ENCODE measurements at places on chromosomes 5 and 9.

DNA sequence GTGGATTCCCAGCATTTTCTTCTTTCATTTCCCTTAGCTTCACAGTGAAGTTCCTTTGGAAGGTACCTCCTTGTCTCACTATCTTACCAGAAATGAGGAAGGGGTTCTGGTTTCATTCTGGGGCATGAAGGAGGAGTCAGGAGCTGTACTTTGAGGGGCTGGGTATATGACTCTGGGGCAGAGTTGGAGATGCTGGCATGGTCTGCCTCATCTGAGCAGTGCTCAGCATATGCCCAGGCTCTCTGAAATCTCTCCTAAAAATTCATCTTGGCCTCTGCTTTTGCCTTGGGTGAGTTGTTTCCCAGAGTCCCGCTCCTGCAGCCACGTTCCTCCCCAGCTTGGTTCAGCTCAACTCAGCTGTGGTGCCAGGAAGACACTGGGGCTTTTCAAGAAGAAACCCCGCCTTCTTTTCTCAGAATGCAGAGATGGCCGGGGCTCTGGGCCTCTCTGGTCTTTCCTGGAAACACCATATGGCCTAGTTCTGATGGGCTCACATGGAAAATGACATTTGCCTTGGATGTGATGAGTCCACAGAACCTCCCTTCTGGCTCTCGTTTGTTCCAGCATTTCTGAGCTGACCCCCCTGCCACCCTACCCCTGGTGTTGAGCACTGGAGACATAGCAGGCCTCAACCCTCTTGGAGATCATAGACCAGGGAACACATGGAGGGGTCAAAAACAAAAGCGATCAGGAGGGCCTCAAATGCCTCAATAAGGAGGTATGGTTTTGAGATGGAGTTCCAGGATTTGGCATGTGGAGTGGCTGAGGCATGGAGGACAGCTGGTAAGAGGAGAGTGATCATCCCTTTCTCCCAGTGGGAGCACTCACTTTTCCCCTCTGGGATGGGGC lies 12.0 kb upstream of the TGFBR1 start:
- DNase-seq, result no peak

- DNase-seq, result no peak
Observed at GRCh38 chr5:164234321-164234720, 728.9 kb downstream of the MAT2B start.

DNA sequence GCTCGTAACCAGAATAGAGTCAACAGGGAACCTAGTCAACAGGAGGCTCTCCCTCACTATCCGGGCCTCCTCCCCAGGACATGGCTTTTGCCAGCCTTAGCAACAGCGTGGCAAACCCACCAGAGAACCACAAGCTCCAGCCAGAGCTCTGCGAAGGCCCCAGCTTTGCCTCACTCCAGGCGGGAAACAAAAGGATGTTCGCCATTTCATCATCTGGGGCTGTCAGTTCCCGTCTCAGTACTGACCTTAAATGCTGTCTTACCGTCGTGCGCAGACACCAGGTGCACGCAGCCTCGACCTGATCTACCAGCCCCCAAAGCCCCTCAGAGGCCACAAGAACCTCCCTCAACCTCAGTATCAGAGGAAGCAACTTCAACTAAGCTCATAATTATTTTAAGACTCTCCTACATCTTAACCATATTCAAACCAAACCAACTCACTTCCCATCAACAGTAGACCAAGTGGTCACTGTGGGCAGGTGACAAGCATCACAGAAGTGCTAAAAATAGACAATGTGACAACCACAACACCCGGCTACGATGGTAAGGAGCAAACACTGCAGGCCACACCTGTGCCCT lies 71.4 kb downstream of the SEMA4D start:
- DNase-seq, result no peak

DNA sequence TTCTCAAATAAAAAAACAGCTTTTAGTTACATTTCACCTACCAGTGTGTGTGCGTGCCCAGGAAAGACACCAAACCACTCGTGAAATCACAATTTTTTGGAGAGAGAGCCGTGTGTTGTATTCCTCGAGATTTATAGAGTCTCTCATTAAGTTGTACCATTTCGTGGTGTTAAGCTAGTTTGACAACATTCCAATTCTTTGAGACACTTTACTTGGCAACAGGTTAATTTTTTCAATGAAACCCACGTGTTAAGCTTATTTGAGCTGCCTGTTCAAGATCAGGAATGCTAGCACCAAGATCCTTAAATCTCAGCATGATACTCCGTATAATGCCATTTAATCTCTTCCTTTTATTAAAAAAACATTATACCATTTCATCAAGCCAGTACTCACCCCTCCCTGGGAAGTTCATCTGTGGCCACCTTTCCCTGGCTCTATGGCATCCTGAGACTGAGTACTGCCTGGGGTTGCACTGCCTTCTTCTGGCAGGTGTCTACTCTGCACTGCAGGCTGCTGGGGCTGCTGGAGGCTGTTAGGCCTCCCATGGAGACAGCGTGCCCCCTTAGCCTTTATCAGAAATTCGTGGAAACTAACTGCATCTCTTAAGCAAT lies 143.7 kb downstream of the ARHGAP26 start:
- no peak for DNase-seq

DNA sequence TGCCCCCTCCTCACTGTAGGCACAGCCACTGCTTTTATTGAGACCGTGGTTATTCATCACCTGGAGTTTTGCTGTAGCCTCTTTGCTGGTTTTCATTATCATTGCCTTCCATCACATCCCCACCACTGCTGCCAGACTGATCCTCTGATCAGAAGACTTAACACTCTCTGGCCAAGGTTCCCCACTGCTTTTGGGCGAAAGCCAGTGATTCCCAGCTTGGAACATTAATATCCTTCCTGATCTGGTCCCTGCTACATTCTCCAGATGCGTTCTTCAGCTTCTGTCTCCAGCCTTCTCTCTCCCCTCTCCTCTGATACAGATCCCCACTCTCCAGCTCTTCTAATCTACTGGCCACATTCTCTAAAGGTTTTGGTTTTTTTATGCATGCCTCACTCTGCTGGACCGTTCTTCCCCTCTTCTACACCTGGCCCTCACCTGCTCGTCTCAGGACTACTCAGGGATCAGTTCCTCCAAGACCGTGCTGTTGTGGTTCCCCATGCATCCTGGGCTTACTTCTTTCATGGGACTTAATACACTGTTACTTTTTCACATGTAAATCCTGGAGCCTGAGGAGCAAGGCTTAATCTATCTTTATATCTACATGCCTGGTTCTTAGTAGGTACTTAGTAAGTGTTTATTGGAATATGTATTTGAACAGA lies 115.0 kb downstream of the PRKACG start:
- DNase-seq, result no peak

DNA sequence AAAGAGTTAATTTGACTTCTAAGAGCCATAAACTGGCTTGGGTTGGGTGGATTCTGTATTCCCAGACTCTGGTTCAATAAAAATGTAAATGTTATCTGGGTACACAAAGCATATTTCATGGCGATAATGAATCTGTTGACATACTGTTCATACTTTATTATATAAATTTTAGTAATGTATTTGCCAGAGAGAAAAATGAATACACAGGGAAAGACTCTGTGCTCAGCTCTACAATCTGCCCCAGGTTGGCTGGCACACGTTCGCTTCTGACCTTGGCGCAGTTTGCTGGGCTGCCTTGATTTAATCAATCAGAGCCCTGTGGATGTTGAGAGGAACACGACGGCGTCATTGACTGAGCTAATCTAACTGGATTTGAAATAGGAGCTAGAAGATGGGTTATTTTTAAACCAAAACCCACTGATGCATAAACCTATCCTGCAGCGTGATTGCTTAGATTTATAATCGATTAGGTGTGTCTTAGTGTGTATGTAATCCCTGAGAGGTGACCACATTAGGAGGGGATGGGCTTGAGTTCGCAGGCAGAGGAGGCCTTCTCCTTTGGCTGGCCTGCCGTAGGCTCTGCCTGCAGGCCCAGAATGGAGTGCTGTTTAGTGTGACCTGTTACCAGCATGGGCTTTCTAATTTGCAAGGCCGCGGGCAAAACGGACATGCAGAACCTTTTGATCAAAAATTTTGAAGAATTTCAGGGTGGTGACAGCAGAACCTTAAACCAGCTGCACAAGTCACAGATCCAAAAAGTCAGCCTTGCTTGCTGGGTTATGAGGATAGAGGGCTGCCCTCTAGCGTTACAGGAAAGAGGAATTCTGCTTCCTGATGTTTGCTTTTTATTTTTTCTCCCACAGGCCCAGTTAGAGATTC lies 3.9 kb upstream of the ADCY2 start:
- no peak for DNase-seq

GRCh38 chr5:60287174-60287771 lies 393.7 kb upstream of the PDE4D start:
- peak; percentile 79 for DNase-seq

- DNase-seq, result no peak
Observed at GRCh38 chr5:32147959-32148358, 26.2 kb downstream of the GOLPH3 start.

- no peak for DNase-seq
Observed at GRCh38 chr9:37876376-37876775, 27.6 kb downstream of the SLC25A51 start.

DNA sequence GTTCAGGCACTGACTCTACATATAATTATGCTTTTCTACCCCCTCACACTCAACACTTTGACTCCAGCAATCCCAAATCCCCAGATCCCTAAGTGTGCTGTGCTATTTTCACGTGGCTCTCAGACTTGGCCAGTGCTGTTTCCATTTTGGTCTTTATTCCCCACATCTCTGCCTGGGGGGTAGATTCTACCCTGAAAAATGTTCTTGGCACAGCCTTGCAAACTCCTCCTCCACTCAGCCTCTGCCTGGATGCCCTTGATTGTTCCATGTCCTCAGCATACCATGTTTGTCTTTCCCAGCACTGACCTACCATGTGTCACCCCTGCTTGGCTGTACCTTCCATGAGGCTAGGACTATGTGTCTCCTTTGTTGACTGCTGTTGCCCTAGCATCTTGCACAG lies 43.0 kb downstream of the FXN start:
- no peak for DNase-seq

GRCh38 chr5:55530669-55531068 lies 4.1 kb downstream of the PLPP1 start:
- DNase-seq, result peak; percentile 8

GRCh38 chr9:130921300-130921988 lies 17.6 kb downstream of the FIBCD1 start:
- no peak for DNase-seq

DNA sequence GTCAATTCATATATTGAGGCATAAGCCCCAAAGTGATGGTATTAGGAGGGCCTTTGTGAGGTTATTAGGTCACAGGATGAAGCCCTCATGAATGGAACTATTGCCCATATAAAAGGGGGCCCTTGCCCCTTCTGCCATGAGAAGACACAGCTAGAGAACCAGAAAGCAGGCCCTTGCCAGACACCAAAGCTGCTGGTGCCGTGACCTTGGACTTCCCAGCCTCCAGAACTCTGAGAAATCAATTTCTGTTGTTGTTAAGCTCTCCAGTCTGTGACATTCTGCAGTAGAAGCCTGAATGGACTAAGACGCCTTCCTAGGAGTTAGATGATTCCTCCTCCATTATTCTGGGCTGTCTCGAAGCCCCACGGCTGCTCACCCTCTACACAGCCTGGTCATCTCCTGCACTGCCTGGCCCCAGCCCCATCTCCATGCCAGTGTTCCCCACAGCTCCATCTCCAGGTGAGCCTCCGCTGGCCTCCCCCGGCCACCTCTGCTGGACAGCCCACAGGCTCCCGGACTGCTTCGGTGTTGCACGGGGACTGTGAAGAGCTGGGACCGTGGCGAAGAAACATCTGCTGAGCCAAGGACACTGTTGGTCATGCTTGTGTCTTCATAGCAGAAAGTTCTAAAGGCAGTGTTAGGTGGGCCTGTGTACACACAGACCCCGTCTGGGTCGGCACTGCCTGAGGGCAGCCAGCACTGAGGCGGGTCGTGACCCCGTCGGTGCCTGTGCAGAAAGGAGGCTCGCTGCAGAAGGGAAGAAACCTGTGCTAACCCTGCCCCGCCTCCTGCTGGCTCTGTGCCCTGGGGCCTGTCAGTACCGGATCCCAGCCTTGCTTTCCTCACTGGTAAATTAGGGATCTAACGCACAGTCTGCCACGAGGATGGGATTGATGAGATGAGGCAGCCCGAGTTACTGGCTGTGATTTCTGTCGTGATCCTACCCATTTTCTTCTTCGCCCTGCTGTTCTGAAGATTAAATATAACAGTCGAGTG lies 55.1 kb upstream of the CNOT6 start:
- no peak for DNase-seq

DNA sequence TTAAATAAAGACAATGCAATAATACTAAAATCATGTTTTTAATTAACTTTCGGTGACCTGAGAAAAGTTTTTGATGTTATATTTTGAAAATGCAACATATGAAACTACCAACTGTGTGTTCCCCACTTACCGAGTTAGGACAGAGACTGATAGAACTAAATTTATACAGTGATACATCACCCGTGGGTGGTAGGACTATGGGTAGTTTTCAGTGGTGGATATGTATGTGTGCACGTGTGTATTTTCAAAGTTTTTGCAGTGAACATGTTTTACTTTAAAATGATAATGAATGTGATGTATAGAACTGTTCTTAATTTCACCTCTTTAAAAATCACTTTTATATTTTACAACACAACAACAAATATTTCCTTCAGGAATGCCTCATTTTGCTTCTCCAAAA lies 25.0 kb upstream of the ACO1 start:
- no peak for DNase-seq

DNA sequence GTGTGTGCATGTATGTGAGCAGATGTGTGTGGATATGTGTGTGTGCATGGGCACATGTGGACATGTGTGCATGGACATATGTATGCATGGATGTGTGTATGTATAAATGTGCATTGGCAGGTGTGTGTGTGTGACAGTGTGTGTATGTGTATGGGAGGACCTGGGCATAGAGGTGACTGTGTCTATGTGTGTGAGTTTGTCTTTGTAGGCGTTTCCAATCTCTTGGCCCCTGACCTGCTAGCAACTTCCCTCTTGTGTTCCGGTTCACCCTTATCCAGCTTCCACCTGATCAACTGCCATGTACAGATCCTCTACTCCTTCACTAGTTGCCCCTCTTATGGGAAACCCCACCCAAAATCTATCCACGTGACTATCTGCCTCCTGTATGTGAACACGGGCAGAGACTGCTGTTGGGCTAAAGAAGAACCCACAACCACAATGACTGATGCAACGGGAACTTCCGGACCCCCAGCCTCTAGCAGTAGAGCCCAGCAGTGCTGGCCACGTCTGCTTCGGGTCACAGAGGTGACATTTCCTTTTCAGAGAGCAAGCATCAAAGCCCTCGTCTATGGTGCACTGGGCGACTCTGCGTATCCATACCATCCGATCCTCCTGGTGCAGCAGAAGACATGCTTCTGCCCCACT lies 24.9 kb upstream of the GADD45G start:
- DNase-seq, result no peak

GRCh38 chr5:143251946-143252345 lies 151.5 kb downstream of the NR3C1 start:
- DNase-seq, result no peak

- DNase-seq, result no peak
Observed at GRCh38 chr9:114061292-114061691, 16.8 kb downstream of the AMBP start.

GRCh38 chr5:68217047-68217355 lies 1.4 kb downstream of the PIK3R1 start:
- DNase-seq, result peak; percentile 37

DNA sequence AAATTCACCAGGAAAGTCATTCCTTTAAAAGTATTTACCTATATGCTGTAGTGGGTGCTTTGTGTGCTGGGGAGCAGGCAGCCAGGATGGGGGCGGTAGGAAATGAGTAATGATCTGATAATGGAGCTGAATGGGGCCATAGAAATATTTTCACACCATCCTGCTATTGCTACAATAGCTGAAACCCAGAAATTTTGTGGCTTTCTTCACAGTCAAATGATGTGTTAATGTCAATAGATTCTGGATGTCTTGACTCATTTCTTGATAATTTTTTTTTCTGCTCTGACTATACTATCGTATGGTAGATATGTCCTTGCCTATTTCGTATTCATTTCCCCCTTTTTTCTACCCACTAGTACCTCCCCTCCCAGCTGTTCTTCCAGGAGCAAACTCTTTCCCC lies 59.5 kb downstream of the RORB start:
- no peak for DNase-seq

Data from dermis blood vessel endothelial cell (primary cell).